ENCODE measurements at places on chromosomes 5 and 9. TPM values are rescaled to one million over a fixed set of nuclear protein-coding genes. Genes with fewer than 3 reads are reported as not detected.

LHX6 gene
- not detected for total RNA-seq

PDCD1LG2 gene
- total RNA-seq: 10.9 TPM

DBH gene
- not detected for total RNA-seq

SAPCD2 gene
- 0.41 TPM for total RNA-seq

C5 gene
- total RNA-seq: 13.8 TPM

SPATA31E1 gene
- not detected for total RNA-seq

LRRC70 gene
- total RNA-seq: 1.2 TPM

TLX3 gene
- total RNA-seq: not detected
